Thoracic aorta (tissue), 2 donors: ENCODE measurements at places on chromosomes 11 and 22. TPM values are rescaled to one million over a fixed set of nuclear protein-coding genes. Genes with fewer than 3 reads are reported as not detected.

- H3K4me1 ChIP-seq = peaks cover 15% of the 10 kb centered on the region
- no peak overlapping the region for H3K27ac ChIP-seq
- DNase-seq = no peak
- no peak overlapping the region for H3K4me3 ChIP-seq
- no peaks in the 10 kb centered on the region for H3K36me3 ChIP-seq
Measured at GRCh38 chr11:72635933-72636332, 38.3 kb downstream of the PDE2A start.

DNA sequence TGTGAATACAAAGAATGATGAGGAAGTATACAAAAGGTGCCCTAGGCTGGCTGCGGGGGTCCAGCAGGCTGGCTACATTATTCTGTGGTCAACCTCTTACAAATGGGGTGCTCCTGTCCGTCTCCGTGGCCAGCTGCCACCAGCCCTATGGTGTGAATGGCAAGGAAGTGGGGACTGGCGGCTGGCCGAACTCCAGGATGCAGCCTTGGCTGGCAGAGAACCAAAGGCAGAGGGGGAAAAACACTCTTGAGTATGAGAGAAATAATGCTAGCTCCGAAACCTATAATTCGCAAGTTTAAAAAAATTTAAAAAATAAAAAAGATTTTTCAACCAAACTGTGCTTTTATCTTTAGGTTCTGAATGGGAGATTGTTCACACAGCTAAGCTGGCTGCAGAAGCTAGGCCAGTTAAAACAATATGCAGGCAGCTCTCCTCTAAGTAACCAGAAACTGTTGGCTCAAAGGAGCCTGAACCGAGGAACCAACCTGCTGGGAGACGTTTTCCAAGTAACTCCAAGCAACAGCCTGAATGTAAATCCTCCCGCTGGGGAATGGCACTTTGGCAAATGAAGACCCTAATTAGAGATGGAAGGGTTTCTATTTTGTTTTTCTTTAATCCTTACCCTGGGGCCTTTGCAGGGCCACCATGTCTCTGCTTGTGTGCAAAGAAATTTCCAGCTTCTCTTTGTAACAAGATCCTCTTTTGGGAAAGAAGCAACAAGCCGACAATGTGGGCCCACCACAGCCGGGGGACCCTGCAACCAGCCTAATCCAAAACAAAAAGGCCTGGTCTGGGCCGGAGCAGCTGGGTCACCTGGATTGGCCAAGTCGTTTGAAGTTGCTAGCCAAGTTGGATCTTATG, 50.2 kb downstream of the C22orf31 start:
- peak overlapping the region; percentile 31 for H3K27ac ChIP-seq
- no peak overlapping the region for H3K4me3 ChIP-seq
- DNase-seq = no peak
- H3K27me3 ChIP-seq = no peaks in the 10 kb centered on the region

APOA4 gene
- total RNA-seq = 0.99 TPM

RRAS2 gene
- 47.8 TPM for total RNA-seq

DNA sequence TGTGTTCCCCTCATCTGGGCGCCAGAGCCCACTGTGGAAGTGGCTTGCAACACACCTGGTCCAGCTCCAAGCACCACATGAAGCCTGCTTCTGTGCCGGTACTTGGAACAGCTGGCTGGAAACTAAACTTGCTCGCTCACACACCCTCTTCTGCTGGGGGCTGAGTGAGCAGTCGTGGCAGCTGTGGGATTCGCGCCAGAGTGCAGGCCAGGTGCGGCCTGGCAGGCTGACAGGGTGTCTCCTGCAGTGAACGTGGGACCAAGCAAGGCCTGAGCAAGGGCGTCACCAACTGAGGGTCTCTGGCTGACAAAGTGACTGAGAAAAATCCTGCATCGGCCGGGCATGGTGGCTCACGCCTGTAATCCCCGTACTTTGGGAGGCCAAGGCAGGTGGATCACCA, 15.2 kb downstream of the SMC1B start:
- no peaks in the 10 kb centered on the region for H3K36me3 ChIP-seq
- H3K4me3 ChIP-seq = no peak overlapping the region
- no peaks in the 10 kb centered on the region for H3K4me1 ChIP-seq

MAPK8IP1 gene
- 9.5 TPM for total RNA-seq

DNA sequence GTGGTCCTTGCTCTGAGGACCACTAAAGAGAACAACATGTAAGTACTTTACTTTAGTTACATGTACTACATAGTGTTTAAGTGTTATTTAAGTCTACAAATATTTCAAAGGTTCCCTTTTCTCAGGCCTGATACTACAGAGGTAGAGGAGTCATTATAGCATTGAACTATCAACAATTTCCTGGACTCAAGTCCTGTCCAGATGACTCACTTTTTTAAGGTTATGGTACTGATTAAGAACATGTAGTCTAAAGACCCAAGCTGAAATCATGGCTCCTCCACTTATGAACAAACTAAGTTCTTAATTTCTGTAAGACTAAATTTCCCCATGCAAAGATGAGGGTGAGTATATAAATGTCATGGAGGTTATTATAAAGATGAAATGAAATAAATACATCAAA, 74.7 kb downstream of the NARS2 start:
- no peak overlapping the region for H3K27ac ChIP-seq
- H3K36me3 ChIP-seq = no peaks in the 10 kb centered on the region
- no peak overlapping the region for H3K4me3 ChIP-seq
- DNase-seq = no peak

DNA sequence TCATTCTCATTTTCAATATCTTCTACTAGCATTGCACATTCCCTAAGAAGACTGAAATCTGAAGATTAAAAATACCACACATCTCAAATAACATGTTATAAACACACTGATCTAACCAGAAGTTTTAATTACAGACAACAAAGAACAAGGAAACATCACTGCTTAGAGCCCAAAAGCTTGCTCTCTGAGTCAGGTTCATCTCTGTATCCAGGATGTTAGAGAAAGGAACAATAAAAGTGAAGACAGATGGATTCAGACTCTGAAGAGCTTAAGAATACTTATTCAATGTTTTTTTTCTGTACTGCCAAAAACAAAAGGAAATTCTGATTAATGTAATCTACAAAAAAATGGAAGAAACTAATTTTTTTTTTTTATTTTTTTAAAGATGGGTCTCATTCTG, 16.5 kb downstream of the RDX start:
- no peak for DNase-seq
- H3K4me3 ChIP-seq = no peak overlapping the region
- peaks cover 3% of the 10 kb centered on the region for H3K4me1 ChIP-seq
- no peak overlapping the region for H3K27ac ChIP-seq
- H3K36me3 ChIP-seq = peaks cover 3% of the 10 kb centered on the region
- no peaks in the 10 kb centered on the region for H3K27me3 ChIP-seq

DNA sequence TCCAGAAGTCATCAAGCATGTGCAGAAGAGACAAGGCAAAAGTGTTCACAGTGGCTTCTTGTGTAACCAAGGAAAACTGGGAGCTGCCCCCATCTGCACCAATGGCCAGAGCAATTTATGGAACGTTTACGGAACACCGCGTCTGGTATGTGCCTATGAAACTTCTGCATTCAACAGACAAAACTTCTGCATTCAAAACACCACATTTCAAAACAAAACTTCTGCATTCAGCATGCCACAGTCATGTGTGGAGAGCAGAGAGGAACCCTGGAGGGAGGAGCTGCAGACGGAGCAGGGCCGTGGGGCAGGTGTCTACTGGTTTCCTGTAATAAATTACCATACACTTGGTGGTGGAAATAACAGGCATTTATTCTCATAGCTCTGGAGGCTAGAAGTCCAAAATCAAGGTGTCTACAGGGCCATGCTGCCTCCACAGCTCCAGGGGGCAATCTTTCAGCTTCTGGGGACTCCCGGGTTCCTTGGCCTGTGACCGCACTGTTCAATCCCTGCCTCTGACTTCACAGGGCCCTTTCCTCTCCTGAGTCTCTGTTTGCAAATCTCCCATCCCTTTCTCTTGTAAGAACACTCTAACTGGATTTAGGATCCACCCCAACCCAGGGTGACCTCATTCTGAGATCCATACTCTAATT, 32.2 kb downstream of the RPL3 start:
- no peaks in the 10 kb centered on the region for H3K27me3 ChIP-seq
- H3K4me1 ChIP-seq = peaks cover 6% of the 10 kb centered on the region
- no peak overlapping the region for H3K27ac ChIP-seq
- no peaks in the 10 kb centered on the region for H3K36me3 ChIP-seq
- H3K4me3 ChIP-seq = no peak overlapping the region
- no peak for DNase-seq

GRCh38 chr11:113240790-113241635, 73.4 kb upstream of the TTC12 start:
- H3K4me1 ChIP-seq = no peaks in the 10 kb centered on the region
- H3K36me3 ChIP-seq = peaks cover 4% of the 10 kb centered on the region
- no peak overlapping the region for H3K27ac ChIP-seq
- H3K27me3 ChIP-seq = no peaks in the 10 kb centered on the region

DNA sequence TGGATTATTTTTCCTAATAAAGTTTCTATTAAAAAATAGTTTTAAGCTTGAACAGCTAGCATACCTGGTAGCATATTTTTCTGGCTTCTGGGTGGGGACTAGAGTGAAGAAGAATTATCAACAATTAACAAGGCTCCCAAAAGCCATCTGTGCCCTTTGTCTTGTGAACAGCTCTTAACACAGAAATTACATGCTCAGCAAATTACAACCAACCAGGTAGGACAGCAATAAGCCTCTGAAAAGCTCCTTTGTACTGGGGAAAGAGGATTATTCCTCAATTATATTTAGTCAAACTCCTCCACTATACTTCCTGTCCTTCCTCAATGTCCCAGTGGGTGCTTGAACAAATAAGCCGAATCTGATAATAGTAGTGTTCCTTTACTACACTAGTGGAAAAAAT, 162.8 kb downstream of the RAB38 start:
- no peaks in the 10 kb centered on the region for H3K4me1 ChIP-seq
- no peak for DNase-seq
- H3K36me3 ChIP-seq = no peaks in the 10 kb centered on the region
- H3K27ac ChIP-seq = no peak overlapping the region
- no peaks in the 10 kb centered on the region for H3K27me3 ChIP-seq
- H3K4me3 ChIP-seq = no peak overlapping the region

GRCh38 chr22:39243439-39244135, 1.2 kb downstream of the PDGFB start:
- peak overlapping the region; percentile 15 for H3K27ac ChIP-seq
- H3K4me3 ChIP-seq = peak overlapping the region; percentile 72
- H3K36me3 ChIP-seq = no peaks in the 10 kb centered on the region
- H3K4me1 ChIP-seq = peaks cover 34% of the 10 kb centered on the region
- DNase-seq = no peak

- no peak for DNase-seq
- no peaks in the 10 kb centered on the region for H3K27me3 ChIP-seq
- H3K27ac ChIP-seq = no peak overlapping the region
- no peaks in the 10 kb centered on the region for H3K4me1 ChIP-seq
Measured at GRCh38 chr11:100441086-100441485, 246.0 kb upstream of the ARHGAP42 start.

DNA sequence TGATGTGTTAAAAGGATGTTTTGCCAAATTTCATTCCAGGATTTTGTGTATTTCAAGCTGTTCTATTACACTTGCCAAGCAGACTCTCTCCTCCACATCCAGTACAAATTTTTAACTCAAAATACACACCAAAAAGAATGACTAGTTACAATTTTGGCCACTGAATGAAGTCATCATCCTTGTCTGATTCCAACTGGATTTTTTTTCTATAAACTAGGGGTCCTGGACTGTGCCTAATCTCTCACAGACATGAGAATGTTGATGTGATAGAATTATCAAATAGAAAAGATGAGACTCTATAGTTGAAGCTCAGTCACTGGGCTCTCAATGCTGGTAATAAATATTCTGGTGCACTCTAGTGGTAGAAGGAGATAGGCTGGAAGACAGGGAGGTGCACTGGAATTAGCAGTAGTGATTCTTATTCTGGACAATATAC, 85.8 kb downstream of the FANCF start:
- no peak overlapping the region for H3K4me3 ChIP-seq
- no peak overlapping the region for H3K27ac ChIP-seq
- no peak for DNase-seq
- no peaks in the 10 kb centered on the region for H3K27me3 ChIP-seq
- H3K36me3 ChIP-seq = no peaks in the 10 kb centered on the region
- H3K4me1 ChIP-seq = no peaks in the 10 kb centered on the region

GRCh38 chr11:93751001-93751400, 9.5 kb downstream of the C11orf54 start:
- no peak overlapping the region for H3K4me3 ChIP-seq
- peaks cover 4% of the 10 kb centered on the region for H3K4me1 ChIP-seq
- no peaks in the 10 kb centered on the region for H3K27me3 ChIP-seq
- H3K27ac ChIP-seq = no peak overlapping the region

- DNase-seq = no peak
- H3K4me3 ChIP-seq = no peak overlapping the region
- H3K27me3 ChIP-seq = no peaks in the 10 kb centered on the region
- H3K4me1 ChIP-seq = no peaks in the 10 kb centered on the region
Measured at GRCh38 chr11:30128269-30128932, 102.4 kb upstream of the FSHB start.

GRCh38 chr11:61356706-61357105, 5.0 kb downstream of the CYB561A3 start:
- H3K4me1 ChIP-seq = peaks cover 8% of the 10 kb centered on the region
- H3K27me3 ChIP-seq = no peaks in the 10 kb centered on the region
- H3K36me3 ChIP-seq = peaks cover 4% of the 10 kb centered on the region
- no peak for DNase-seq
- H3K27ac ChIP-seq = no peak overlapping the region

CHRNA10 gene
- not detected for total RNA-seq

GRCh38 chr11:36065436-36065835, 121.6 kb downstream of the LDLRAD3 start:
- H3K27me3 ChIP-seq = no peaks in the 10 kb centered on the region
- DNase-seq = no peak
- H3K27ac ChIP-seq = no peak overlapping the region
- H3K4me3 ChIP-seq = no peak overlapping the region
- no peaks in the 10 kb centered on the region for H3K4me1 ChIP-seq
- H3K36me3 ChIP-seq = no peaks in the 10 kb centered on the region

MS4A6A gene
- 111 TPM for total RNA-seq

DNA sequence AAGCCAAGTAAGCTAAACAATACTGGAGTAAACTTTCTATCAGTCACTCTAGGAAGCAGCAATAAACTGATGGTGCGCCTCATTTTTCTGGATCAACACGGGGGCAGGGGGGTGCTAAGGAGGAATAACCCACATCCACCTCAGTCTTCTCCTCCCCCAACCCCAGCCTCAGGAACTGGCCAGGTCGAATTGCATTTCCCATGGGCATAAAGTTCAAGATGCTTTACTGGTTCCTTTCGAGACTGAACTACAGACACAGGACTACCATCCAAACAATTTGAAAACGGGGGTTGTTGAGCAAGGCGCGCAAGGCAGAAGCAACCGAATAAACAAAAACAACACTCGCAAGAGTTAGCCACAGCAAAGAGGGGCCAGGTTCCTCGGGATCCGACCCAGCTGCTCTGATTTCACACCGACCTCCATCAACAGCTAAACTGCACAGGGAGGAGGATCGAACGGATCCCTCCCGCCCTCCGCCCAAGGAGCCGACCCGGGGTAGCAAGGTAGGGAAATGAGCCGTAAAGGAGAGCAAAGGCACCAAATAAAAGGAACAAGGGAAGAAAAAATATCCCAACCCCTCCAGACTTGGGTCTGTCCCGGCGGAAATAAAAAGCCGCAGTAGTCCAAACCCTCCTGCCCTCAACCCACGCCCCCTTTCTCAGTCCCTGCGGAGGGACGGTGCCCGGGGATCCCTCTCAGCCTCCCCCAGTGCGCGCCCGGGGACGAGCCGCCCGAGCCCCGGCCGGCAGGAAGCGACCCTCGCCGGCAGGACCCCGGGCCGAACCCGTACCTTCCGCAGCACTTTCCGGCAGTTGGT, 801 bp downstream of the SESN3 start:
- peak overlapping the region; percentile 97 for H3K4me3 ChIP-seq
- H3K27me3 ChIP-seq = no peaks in the 10 kb centered on the region
- H3K36me3 ChIP-seq = no peaks in the 10 kb centered on the region
- peak overlapping the region; percentile 68 for H3K27ac ChIP-seq
- peaks cover 28% of the 10 kb centered on the region for H3K4me1 ChIP-seq
- DNase-seq = no peak
